Smooth muscle cell of the umbilical artery (primary cell): ENCODE measurements at places on chromosomes 7 and 10. TPM values are rescaled to one million over a fixed set of nuclear protein-coding genes. Genes with fewer than 3 reads are reported as not detected.

The NUPR2 gene
- total RNA-seq: not detected in 2 replicates

The DDIT4 gene
- total RNA-seq: 372 and 952 TPM in 2 replicates

The NEURL1 gene
- total RNA-seq: 0.18 and 0.59 TPM in 2 replicates

The ADAM22 gene
- 0.89 and 1.8 TPM in 2 replicates for total RNA-seq

The CDNF gene
- 0.51 and 0.59 TPM in 2 replicates for total RNA-seq

The CRTAC1 gene
- total RNA-seq: under 0.01 TPM in 1 of 2 replicates, not detected in the other

The IL6 gene
- 23.2 and 56.5 TPM in 2 replicates for total RNA-seq

The CYP2C18 gene
- total RNA-seq: not detected in 2 replicates

The COL17A1 gene
- 0.30 and 3.1 TPM in 2 replicates for total RNA-seq

The BAMBI gene
- total RNA-seq: 9.8 and 128 TPM in 2 replicates

The MMD2 gene
- not detected in 2 replicates for total RNA-seq

The CTAGE8 gene
- total RNA-seq: 0.09 TPM in 1 of 2 replicates, not detected in the other

The PAX4 gene
- total RNA-seq: not detected in 2 replicates
